ENCODE measurements at places on chromosomes 13 and 19.

GRCh38 chr13:107088061-107088460 lies 520.1 kb upstream of the ARGLU1 start:
- DNase-seq = no peak

DNA sequence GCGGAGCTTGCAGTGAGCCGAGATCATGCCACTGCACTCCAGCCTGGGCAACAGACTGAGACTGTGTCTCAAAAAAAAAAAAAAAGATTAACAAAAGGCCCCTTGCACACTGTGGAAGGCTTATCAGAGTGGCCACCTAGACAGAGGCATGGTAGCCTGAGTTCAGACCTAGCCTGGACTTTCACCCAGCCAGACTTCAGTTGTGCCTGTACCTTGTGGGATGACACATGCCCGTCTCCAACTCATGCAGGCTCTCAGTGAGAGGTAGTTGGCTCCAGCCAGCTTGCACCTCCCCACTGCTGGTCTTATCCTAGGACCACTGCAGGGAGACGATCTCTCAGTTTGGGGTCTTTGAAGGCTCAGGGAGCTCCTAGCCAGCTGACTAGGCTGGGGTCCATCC lies 52.2 kb downstream of the GATAD2A start:
- DNase-seq = no peak

- DNase-seq = peak; percentile 60
Observed at GRCh38 chr13:63124863-63125262, 1709.2 kb upstream of the PCDH20 start.

GRCh38 chr19:54391589-54392061 lies 23.6 kb upstream of the TTYH1 start:
- no peak for DNase-seq

DNA sequence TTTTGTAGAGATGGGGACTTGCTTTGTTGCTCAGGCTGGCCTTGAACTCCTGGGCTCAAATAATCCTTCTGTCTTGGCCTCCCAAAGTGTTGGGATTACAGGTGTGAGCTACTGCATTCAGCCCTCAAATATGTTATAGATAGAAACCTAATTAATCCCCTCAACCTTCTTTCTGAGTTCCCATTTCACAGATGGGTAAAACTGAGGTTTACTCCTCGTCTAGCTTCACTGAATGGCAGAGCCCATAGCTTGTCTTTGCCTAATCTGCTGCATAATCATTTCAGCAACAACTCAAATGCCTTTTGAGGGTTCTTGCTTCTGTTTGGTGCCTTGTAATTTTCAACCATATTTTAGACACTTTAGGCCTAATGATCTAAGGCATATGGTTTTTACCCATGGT lies 36.0 kb upstream of the ADGRE1 start:
- no peak for DNase-seq

- DNase-seq = peak; percentile 66
Observed at GRCh38 chr13:29925457-29926097, 75.2 kb upstream of the UBL3 start.

DNA sequence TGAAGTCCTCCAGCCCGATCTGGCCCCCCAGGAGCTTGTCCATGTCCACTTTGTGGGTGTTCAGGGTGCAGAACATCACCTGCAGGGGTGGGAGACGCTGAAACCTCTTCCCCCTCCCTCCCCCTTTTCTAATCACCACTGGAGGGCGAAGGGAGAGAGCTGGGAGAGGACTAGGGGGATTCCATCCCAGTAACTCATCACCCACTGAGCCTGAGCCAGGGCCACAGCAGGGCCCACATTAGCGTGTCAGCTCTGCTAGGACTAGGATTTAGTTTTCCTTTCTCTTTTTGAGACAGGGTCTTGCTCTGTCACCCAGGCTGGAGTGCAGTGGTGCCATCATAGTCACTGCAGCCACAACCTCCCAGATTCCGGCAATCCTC lies 5.5 kb upstream of the PTGER1 start:
- no peak for DNase-seq

GRCh38 chr13:84744203-84744602 lies 861.9 kb upstream of the SLITRK1 start:
- DNase-seq = no peak

- no peak for DNase-seq
Observed at GRCh38 chr13:41178040-41178439, 16.3 kb downstream of the KBTBD7 start.

DNA sequence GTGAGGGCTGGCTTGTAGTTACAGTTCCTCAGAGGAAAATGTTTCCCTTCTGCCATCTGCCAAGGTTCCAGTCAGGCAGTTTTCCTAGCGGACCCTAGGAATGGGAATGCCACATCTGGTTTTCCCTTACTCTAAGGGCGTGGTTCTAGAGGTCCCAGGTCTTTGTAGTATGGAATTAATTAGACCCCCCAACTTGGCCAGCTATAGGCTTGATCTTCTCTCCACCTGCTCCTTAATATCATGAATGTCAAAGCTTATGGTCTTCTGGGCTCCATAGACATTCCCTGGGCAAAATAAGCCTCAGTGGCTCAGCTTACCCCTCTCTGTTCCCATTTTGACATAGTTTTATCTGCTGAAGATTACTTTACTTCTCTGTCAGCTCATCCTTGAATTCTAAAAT lies 70.0 kb downstream of the ZNF568 start:
- DNase-seq = no peak

DNA sequence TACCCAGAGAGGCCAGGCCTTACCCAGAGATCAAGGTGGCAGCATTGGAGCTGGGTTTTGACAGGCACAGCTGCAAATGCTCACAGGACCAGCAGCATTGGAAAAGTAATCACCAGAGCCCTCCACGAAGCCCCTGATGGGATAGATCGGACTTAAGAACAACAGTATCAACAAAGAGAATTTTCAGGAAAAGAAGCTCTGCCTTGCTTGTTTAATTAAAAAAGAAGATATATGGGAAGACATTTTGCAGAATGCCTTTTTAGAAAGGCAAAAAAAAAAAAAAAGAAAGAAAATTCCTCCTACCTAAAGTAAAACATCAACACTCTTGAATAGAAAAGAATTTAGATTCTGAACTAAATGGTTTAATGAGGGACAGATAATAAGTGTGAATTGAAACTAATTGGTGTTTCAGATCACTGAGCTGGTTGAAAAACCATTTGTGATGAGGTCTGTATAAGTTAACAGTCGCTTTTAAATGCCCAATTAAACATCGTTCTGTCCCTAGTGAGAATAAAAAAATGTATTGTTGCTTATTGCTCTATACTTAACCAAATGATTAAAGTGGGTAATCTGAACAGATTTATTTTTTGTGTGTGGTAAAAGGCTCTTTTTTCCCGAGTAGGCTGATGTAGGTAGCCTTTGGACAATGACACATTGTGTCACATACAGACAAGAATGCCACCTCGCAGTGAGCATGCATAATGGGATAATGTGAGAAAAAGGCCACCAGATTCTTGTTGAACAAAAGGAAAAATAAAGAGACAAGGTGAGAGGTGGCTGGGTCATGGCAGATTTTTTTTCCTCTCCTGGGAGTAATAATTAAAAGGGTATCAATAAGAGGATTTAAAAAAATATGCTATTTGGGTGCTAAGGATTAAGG lies 93.0 kb upstream of the ARGLU1 start:
- peak; percentile 67 for DNase-seq

GRCh38 chr19:45927565-45928261 lies 13.1 kb upstream of the NANOS2 start:
- peak; percentile 99 for DNase-seq

DNA sequence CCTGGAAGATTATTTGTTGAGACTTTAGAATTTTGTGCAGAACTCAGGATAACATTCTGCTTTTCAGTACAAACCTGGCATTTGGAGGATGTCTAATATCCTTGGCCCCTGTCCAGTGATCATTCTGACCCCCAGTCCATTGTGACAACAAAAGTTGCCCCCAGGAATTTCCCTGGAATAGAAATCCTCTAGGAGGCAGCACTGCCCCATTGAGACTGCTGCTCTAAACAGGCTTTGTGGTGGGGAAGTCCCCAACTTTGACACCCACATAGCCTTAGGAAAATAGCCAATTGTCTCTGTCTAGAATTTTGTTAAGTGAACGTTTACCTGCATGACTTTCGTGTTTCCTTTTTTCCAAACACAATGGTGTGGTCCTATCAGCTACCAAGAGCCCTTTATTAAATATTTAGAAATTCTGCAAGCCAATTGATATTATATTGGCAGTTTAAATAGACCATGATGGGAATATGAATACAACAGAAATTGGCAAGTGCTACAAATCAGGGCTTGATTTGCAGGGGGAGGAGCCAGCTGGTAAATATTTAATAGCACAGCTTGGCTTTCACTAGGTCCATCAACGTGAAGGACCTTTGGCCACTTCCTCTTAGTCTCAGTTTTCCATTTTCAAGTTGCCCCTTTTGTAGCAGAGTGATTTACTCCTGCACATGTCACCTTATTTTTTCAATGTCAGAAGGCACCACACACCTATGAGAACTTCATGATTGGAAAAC lies 451.7 kb downstream of the EFNB2 start:
- no peak for DNase-seq

- peak; percentile 75 for DNase-seq
Observed at GRCh38 chr19:17333611-17334413, 843 bp downstream of the ANO8 start.

GRCh38 chr13:28820099-28821051 lies at the start of gene MTUS2:
Gene MTUS2, plus strand, starts transcription at chr13:28820339.
- peak; percentile 67 for DNase-seq

DNA sequence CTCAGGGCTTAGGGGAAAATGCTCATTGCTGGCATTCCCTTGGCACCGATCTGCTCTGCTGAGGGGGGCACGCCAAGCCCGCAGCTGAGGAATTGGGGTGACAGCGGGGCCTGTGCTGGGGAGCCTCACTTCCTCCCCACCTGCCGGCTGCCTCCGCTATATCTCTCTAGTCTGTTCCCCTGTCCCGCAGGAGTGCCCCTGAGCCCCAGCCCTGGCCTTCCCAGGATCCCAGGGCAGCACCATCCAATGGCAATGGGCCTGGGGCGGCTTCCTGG lies 9.5 kb downstream of the STXBP2 start:
- DNase-seq = no peak

GRCh38 chr19:12155324-12155860 lies 1.1 kb downstream of the ZNF625 start:
- DNase-seq = peak; percentile 51

- no peak for DNase-seq
Observed at GRCh38 chr19:41278478-41278877, 14.3 kb downstream of the HNRNPUL1 start.

DNA sequence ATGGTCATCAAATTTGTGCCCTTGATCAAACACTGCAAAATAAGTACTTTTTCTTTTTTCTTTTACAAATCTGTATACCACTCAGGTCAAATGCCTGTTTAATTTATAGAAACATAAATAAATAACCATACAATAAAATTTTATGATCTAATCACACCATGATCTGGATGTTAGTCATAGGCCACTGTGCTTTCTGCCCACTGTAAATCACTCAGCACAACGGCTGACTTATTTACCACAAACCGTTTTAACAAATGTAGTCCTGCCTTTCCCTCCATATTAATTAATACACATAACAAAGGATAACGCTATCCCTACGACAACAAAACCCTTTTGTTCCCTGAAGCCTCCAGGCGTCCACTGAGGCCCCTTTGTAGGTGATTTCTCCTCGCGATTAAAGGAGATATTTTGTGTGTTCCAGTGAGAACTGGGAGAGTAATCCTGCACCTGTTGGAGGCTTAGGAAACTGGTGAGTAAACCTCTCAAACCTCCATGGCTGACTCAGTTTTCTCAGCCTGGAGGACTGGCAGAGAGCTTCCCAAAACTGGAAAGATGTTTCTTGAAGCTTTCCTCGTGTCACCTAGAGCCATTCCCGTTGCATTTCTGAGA lies 477.1 kb upstream of the SGCG start:
- DNase-seq = peak; percentile 15

DNA sequence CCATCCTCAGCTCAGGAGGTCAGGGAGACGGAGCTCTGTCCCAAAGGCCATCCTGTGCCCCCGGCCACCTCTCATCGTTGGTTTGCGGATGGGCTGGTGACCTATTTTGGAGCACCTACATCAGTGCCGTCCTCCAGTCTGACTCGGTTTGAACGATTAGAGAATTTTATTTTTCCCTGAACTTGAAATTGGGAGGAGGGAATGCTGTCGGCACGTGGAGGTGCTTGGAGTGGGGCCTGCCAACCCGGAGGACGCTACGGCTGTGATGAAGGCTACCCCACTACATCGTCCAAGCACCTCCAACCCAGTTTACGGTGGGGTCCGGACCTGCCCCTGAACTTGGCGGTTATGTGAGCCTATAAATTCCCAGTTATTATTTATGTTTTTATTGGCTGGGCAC lies 3.0 kb upstream of the ZNF554 start:
- no peak for DNase-seq

- no peak for DNase-seq
Observed at GRCh38 chr13:30725326-30726085, 9.8 kb upstream of the ALOX5AP start.

DNA sequence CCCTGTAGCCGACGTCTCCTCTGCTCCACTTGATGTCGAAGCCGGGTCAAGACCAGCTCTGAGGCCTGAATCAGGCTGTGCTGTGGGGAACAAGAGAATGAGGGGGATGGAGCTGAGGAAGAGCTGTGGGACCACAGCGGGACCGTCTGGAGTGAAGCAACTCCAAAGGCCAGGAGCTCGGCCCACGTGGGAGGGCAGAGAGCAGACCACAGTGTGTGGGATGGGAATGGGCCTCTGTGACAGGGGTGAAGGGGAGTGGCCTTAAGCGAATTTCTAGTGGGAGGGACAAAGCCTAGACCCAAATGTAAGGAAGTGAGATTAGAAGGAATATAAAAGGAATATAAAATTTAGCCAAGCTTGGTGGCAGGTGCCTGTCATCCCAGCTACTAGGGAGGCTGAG lies 3.8 kb upstream of the SLC8A2 start:
- no peak for DNase-seq

DNA sequence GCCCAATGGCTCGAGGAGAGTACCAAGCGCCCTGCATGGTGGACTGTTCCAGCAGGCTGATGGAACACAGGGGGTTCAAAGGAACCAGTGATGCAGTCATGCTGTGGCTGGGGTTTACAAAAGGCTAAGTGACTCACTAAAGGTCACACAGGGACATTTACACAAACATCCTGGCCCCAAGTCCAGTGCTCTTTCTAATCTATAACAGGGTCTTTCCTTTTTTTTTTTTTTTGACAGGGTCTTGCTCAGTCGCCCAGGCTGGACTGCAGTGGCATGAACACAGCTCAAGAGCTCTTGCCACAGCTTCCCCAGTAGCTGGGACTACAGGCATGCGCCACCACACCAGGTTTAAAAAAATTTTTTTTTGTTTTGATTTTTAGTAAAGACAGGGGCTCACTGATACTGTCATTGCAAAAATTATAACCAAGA lies 2.8 kb upstream of the SLC25A15 start:
- DNase-seq = no peak

- peak; percentile 53 for DNase-seq
Observed at GRCh38 chr13:95128045-95128643, 173.1 kb downstream of the ABCC4 start.

GRCh38 chr19:56608274-56608964 lies 13.3 kb downstream of the ZNF71 start:
- no peak for DNase-seq

- no peak for DNase-seq
Observed at GRCh38 chr13:58051396-58051795, 419.9 kb downstream of the PCDH17 start.

GRCh38 chr13:45554604-45555109 lies 60.9 kb downstream of the ERICH6B start:
- DNase-seq = no peak

Data from eye (tissue), 1 donor.